ENCODE measurements at places on chromosomes 11 and 22.

GRCh38 chr11:127193950-127194349 lies 193.4 kb upstream of the KIRREL3 start:
- no peak for DNase-seq

- peak; percentile 81 for DNase-seq
Observed at GRCh38 chr11:33829430-33830141, 55.3 kb upstream of the FBXO3 start.

GRCh38 chr11:70079691-70080090 lies 1.6 kb downstream of the ANO1 start:
- no peak for DNase-seq

- DNase-seq, result no peak
Observed at GRCh38 chr11:34178209-34178821, 72.9 kb downstream of the NAT10 start.

GRCh38 chr22:42169055-42169469 lies 38.5 kb upstream of the CYP2D6 start:
- peak; percentile 86 for DNase-seq

- DNase-seq, result no peak
Observed at GRCh38 chr22:43948836-43949406, 6.3 kb upstream of the SAMM50 start.

DNA sequence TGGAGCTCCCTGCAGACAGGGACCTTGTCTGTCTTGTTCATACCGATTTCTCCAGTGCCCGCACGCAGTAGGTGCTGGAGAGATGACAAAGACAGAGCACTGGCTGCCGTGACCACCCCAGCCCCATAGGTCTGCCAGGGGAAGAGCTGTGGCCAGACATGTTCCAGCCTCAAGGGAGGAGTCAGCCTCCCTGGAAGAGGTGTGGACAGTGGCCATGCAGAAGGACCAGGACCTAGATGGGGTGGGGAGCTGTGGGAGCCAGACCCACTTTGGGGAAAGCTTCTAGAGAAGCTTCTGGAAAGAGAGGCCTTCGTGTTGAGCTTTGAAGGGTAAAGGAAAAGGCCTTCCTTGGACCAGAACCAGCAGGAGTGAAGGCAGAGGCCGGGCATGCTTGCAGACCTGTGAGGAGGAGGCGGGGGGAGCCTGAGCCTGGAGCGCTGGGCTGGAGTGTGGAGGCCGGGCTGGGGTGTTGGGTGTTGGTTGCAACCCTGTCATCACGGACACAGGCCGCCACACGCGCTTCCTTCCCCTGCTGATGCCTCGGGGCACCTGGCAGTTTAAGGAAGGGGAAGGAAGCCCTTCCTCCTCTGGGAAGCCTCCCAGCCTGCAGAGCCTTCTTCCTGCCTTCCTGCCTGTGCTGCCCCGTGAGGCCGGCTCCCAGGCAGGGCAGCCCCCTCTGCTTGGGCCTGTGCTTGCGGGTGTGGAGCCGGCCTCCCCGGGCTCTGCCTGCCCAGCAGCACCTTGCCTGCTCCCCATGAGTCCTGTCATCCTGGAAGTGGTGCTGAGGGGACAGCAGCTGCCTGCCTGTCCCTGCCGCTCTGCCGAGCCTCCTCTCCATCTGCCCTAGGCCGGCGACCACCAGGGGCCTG lies 12.3 kb downstream of the RELT start:
- DNase-seq, result no peak

- DNase-seq, result no peak
Observed at GRCh38 chr11:88104408-88104807, 70.8 kb downstream of the RAB38 start.

- no peak for DNase-seq
Observed at GRCh38 chr22:22756109-22756508, 111.7 kb downstream of the GGTLC2 start.

- no peak for DNase-seq
Observed at GRCh38 chr11:11980200-11980599, 28.2 kb downstream of the DKK3 start.

GRCh38 chr11:74989260-74989638 lies 516 bp downstream of the NEU3 start:
- peak; percentile 22 for DNase-seq

GRCh38 chr22:45210991-45211390 lies 29.7 kb downstream of the KIAA0930 start:
- no peak for DNase-seq

All from GM10248 (cell line).